ENCODE measurements at places on chromosomes 4 and X. TPM values are rescaled to one million over a fixed set of nuclear protein-coding genes. Genes with fewer than 3 reads are reported as not detected.

Gene ADH1A
- not detected for total RNA-seq

DNA sequence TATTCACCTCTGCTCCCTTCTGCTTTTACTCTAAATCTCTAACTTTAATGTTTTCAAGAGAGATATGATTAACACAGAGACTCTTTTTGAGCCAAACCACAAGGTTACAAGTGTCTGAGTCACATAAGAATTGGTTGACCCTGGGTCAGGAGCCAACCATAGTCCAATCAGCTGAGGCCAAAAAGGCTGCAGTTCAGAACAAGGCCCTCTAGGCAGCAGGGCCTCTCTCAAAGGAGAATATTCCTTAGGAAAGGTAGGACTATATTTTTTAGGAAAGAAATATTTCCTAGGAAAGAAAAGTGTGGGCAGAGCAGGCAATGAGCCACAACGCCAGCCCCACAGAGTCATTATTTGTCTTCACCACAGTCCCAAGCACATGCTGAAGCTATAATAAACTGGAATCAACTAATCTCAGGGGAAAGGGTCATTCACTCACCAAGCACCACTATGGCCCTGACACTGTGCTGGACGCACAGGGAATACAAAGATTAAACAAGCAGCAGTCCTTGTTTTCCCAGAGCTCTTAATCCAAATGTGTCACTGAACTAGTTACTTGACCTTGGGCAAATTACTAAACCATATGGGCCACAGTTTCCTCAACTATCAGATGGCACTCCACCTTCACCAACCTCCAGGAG, 2.2 kb downstream of the ATP8A1 start:
- no peak for DNase-seq

GRCh38 chr4:104795264-104795939, 300.7 kb upstream of the CXXC4 start:
- no peak for DNase-seq

DNA sequence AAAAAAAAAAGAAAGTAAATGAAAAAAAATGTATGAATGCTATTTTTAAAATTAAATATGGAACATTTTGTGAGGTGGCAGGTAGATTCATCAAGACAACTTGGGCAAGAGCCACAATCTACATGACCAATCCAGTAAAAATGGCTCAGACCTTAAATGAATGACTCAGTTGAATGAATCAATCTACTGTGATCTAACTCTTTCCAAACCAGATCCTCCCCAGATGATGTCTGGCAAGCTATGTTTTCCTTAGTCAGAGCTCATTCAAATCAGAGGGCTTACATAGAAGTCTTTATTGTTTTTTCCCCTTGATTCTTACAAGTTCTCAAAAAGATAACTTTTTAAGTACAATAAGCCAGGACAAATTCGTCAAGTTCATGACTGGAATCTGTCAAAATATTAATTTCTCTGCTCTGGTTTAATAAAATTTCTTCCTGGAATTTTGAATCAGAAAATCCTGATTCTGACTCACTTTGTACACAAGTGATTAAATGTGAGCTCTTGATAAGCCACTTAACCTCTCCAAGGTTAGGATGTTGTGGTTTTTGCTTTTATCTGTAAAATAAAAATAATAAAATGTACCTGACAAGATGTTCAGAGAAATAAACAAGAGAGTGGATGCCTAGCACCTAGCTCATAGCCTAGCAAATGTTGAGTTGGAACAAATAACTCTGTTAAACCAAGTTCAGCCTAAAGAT, 105.6 kb upstream of the SMIM31 start:
- peak; percentile 8 for DNase-seq

- DNase-seq, result no peak
Measured at GRCh38 chrX:12892716-12893115, 13.7 kb upstream of the TLR8 start.

DNA sequence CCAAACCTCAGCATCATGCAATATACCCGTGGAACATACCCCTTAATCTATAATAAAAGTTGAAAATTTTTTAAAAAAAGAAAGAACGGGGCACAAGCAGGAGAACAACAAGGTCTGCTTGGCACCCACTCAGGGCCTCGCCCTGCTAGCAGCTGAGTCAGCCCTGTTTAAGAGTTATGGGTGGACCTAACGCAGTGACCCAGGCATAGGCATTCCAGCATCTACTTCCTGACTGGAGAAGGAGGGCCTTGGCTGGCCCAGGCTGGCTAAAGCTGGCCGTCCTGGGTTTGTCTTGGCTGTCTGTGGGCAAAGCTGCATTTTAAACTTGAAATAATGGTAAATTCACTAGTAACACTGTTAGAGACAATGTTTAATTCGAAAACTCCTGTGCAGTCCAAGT, 236.7 kb upstream of the PGRMC2 start:
- DNase-seq, result peak; percentile 61

Measured in NCI-H460 (cell line).